ENCODE measurements at places on chromosomes 6 and 20. TPM values are rescaled to one million over a fixed set of nuclear protein-coding genes. Genes with fewer than 3 reads are reported as not detected.

The KHDC1L gene
- total RNA-seq = not detected

- DNase-seq = no peak
These were observed 72.0 kb downstream of the PREP start for GRCh38 chr6:105330913-105331312.

- no peak for DNase-seq
These were observed 48.4 kb upstream of the SNAP25 start for GRCh38 chr20:10170261-10170660.

The BYSL gene
- 34.0 TPM for total RNA-seq

The GRM1 gene
- total RNA-seq = 0.05 TPM

The CD24 gene
- 1.7 TPM for total RNA-seq

GRCh38 chr20:54398814-54399213 lies 76.6 kb upstream of the DOK5 start:
- DNase-seq = no peak

The NCOA3 gene
- total RNA-seq = 15.3 TPM

GRCh38 chr6:158014505-158015187 lies 33.0 kb downstream of the SYNJ2 start:
- no peak for DNase-seq

The PHF1 gene
- 12.6 TPM for total RNA-seq

The FAM229B gene
- total RNA-seq = 13.6 TPM

- DNase-seq = no peak
These were observed 120.8 kb upstream of the EDN1 start for GRCh38 chr6:12169377-12169776.

DNA sequence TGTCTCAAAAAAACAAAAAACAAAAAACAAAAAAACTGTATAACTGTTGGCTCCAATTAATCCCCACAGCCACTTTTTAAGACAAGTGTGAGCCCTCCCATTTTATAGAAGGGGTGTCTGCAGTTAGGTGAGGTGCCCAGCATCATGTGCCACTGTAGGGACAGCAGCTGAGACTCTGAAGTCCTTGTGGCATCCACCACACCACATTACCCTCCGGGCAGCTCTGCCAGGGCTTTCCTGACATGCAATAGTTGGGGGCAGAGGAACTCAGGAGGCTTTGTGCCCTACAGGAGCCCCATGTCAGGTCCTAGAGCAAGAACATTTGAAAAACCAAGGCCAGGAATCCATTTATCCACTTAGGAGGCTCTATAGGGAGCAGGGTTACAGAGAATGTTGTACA lies 17.3 kb downstream of the PKIG start:
- DNase-seq = no peak

The DUSP15 gene
- total RNA-seq = 1.9 TPM

The PRKN gene
- total RNA-seq = 0.07 TPM

GRCh38 chr6:170497841-170498301 lies 55.2 kb downstream of the PSMB1 start:
- peak; percentile 34 for DNase-seq

The WFDC9 gene
- total RNA-seq = not detected

DNA sequence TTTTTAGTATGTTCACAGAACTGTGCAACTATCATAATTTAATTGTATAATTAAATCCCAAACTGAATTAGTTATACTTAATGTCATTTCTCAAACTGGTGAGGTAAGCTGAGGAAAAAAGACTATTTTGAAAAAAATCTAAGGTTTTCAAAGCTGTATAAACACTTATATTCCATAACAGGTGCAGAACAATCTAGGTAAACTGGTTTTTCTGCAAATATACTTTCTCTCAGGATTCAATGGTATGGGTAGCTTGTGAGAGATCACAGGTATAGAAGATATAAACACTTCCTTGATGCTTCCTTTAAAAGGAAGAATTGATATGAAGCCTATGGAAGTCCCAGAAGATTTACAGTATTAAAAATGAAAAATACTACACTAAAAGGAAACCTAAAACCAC lies 33.7 kb downstream of the NOL7 start:
- DNase-seq = no peak

DNA sequence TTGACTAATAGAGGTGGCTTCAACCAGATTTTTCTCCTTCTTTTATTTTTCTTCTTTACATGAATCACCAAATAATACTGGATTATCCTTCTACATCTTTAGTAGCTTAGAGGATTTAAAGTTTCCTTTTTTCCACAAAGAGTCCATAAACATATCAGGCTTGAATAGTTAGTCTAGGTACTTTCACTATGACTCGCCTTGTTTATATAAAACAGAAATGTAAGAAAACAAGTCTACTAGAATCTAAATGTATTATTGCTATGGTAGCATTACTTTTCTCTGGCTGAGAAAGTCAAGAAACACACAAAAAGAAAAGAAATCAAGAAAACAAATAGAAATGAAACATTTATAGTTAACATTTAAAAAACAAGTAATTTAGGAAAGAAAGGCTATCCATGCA lies 215.2 kb downstream of the PTPRK start:
- DNase-seq = no peak

The MATN4 gene
- not detected for total RNA-seq

GRCh38 chr6:29749308-29749662 lies 26.1 kb downstream of the HLA-F start:
- no peak for DNase-seq

The ADGB gene
- total RNA-seq = not detected

The CDH22 gene
- not detected for total RNA-seq

DNA sequence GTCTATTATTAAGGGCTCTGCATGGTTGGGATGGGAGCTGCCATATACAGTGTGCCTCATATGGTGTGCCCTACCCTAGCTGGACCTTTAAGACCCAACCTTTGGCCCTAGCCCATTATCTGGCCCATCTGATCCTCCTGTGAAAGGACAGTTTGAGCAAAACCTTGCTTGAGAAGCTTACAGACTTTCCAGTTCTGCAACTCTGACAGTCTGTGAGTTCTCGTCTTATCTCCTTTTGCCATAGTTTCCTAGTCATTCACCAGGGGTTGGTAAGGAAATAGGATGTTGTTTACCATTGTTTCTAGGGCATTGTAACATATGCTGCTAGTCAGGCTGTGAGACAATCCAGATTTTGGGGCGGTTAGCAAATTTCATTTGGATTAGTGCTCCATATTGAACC lies 17.2 kb downstream of the CTNNBL1 start:
- DNase-seq = no peak

GRCh38 chr20:33862709-33863403 lies 51.7 kb downstream of the CHMP4B start:
- peak; percentile 72 for DNase-seq

DNA sequence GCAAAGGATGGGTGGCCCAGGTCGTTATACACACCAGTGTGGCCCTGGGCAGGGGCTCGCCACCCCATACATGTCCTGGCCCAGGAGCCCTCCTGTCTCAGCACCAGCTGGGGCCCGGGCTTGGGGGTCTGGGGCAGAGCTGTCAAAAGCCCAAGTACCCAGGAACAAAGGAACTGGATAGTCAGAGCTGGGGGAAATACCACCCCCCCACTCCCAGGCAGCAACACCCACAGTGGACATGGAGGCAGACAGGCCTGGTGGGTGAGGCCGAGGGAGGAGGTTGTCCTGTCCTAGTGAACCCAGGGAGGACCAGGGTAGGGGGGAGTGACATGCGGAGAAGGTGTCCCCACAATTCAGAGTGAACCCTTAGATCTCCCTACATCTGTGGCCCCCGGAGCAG lies 406.5 kb downstream of the CDH4 start:
- no peak for DNase-seq

DNA sequence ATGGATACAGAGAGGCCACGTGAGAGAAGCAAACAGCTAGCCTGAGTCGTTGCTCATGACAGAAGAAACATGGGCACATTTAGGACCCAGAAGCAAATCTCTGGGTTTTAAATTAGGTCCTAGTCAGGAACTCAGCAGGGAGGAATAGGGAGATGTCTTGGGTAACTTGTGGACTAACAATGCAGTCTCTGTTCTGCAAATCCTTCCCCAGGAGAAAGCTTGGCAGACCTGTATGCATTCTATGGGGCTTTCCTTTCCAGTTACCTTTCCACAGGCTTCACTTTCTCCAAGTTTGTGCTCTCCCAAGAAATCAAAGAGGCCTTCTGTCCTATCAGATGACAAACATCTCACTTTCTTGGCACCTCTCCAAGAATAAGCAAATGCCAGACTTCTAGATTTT lies 47.2 kb upstream of the PLCB4 start:
- DNase-seq = no peak

DNA sequence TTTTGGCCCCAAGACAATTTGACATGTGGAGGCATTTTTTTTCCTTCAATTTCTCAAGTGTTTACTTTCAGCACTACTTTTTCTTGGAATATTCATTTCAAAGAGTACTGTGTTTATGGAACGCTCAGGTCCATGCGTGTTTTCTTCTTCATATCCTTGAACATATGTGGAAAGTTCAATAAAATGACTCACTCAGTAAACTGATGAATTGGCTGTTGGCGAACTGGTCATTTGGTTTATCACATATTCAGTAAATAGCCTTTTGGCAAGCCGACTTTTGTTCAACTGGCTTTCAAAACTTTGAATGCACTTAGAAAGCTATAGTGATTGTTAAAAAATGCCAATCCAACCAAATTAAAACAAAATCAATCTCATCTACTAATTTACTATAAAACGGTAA lies 964.6 kb upstream of the SLC35B3 start:
- DNase-seq = no peak

The MMUT gene
- total RNA-seq = 13.0 TPM

DNA sequence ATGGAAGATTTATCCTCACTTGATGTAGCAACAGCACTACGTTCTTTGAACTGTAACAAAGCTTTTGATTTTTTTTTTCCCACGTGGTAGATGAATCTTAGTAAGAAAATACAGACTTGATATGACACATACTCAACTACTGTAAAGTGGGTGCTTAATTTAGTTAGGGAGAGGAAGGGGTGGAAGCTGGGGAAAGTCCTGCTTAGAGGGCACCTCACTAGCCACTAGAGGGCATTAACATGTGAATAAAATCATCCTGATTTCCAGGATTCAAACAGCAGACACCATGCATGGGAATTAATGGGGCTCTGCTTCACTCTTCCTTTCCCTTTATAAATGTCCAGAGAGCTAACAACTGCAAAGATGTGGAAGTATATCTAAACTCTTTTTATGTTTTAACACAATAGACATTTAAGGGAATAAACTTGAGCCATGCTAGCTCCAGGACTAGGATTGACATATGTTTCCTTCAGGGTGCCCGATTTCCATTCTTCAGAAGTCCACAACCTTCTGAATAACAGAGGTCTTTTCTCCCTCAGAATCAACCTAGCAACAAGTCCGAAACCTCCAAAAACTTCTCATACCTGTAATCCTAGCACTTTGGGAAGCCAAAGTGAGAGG lies 250.1 kb downstream of the ATXN1 start:
- no peak for DNase-seq

DNA sequence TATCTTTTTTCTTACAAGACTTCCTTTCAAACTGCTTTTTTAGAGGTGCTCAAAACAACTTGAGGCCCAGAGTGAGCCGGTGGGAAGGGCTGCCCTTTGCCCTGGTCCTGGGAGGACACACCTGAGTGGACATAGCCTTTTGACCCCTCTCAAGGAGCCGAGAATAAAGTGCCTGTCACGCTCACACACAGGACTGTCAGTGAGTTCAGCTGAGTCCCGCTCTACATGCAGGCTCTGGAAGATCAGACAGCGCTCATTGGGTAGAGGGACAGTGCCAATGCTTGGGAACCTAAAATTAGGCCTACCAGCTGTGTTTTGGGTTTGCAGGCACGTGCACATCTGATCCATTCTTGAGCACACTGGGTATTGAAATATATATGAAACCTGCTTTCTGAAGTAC lies 387.8 kb downstream of the CD83 start:
- no peak for DNase-seq

GRCh38 chr6:16031278-16031981 lies 97.5 kb upstream of the MYLIP start:
- no peak for DNase-seq

The FAM83D gene
- 73.9 TPM for total RNA-seq

The RAB44 gene
- not detected for total RNA-seq

DNA sequence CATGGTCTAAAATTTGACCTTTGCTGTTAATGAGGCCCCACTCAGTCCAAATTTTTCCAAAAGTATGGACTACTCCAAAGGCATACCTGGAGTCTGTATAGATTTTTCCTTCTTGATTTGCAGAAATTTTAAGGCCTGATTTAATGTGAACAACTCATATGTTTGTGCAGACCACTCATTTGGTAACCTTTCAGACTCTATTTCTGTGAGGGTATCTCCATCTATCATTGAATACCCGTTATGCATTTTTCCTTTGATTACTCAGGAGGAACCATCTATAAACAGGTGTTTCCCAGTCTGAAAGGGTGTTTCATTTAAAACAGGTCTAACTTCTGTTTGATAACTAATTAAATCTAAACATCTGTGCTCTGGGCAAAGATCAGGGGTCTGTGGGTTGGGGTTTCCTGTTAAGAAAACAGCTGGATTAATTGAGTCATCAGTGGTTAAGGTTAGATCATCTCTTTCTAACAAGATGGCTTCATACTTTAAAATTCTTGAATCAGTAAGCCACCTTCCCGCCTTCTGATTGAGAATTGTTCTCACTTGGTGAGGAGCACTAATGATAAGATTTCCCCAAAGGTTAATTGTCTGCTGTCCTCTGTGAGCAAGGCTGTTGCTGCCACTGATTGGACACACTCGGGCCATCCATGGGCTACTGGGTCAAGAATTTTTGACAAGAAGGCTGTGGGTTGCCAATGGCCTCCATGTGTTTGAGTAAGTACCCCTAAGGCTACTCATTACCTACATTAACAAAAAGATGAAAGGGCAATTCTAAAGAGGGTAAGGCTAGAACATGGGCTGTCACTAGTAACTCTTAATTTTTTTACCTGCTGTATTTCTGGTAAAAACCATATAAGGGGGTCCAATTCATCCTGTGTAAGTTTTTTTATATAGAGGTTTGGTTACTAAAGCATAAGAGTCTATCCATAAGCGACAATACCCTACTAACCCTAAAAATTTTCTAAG lies 24.1 kb downstream of the HLA-B start:
- no peak for DNase-seq

The AHI1 gene
- total RNA-seq = 4.7 TPM

DNA sequence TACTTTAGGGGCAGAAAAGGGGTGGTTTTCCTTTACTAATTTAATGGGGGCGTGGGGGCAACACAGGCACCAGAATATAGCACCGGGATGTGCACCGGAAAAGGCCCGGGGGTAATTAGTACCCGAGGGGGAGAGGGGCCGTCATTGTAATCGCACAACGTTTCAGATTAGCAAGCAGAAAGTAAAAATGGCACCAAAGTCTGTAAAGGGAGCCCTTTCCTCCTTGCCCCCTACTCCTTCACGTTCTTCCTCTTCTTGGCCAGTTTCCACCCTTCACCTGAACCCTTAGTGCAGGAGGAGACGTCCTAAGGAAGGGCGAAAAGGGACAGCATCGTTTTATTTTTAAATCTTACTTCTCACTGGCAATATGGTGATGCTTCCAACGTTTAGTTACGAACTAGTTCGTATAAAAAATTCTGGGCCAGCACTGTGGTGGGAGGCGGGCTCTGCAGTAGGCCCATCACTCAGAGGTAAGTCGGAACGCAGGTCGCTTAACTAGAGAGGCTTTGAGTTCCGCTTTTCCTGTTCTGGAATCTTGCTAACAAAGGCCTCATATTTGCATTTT lies 742 bp upstream of the CEP85L start:
- DNase-seq = no peak

Measured in MG63 (cell line).